Esophagus squamous epithelium (tissue), 5 donors: ENCODE measurements at places on chromosomes 11 and 22. TPM values are rescaled to one million over a fixed set of nuclear protein-coding genes. Genes with fewer than 3 reads are reported as not detected.

The LRRN4CL gene
- 0.27 TPM for total RNA-seq

The LIMK2 gene
- 126 TPM for total RNA-seq

The NXPE4 gene
- 0.15 TPM for total RNA-seq

The FAM76B gene
- 14.8 TPM for total RNA-seq

The NLRP10 gene
- not detected for total RNA-seq

The LUZP2 gene
- 0.38 TPM for total RNA-seq

The TNNT3 gene
- total RNA-seq = not detected

DNA sequence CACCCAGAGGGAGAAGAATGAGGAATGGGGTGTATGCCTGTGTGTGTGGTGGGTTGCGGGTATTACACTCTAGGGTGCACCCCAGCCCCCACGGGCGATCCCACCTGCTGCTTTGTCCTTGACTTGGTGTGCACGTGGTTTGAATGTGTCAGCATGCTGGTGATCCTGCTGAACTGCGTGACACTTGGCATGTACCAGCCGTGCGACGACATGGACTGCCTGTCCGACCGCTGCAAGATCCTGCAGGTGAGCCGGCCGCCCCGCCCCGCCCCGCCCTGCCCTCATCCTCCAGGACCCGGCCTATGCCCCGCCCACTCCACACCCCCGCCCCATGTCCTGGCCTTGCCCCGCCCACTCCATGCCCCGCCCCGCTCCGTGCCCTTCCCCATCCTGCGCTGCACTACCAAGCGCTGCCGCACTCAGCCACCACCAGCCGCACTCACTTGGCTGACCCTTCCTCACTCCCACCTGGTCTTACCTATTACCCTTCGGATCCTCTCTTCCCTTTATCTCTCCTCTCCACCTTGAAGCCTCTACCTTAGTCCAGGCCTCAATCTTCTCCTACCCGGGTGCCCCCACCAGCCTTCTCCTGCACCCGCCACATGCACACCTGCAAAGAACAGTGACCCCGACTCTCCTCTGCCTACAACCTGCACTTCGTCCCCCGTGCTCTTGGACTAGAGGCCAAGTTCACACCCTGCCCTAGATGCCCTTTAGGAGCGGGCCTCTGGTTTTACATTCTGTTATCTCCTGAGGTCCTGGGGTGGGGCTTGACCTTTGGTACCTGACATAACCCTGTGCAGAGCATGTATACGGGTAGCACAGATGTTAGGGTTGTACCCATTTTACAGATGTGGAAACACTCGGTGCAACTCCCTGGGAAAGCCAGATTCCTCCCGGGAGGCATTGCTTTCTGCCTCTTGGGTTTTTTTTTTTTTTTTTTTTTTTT lies 27.7 kb downstream of the CACNA1I start:
- no peak overlapping the region for H3K27ac ChIP-seq
- DNase-seq = no peak
- no peak overlapping the region for H3K4me3 ChIP-seq
- H3K4me1 ChIP-seq = peaks cover 13% of the 10 kb centered on the region
- H3K36me3 ChIP-seq = no peaks in the 10 kb centered on the region

DNA sequence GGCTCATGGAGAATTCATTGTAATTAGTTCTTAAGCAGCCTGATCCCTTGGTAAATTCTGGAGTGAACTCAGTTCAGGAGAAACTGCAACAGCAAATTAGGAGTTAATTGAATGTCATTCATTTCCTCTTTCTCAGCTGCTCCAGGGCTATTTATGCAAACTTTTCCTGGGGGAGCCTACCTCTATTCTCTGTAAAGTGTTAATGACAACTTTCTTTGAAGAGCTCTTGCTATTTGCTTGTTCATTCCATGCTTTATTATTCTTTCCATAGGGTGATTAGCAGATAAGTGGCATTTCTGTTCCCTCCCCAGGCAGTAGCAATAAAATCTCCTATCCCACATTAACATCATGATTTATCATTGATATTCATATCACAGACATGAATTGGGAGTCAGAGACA lies 267.6 kb upstream of the DDI1 start:
- H3K27ac ChIP-seq = no peak overlapping the region
- no peaks in the 10 kb centered on the region for H3K27me3 ChIP-seq
- no peak for DNase-seq
- no peaks in the 10 kb centered on the region for H3K4me1 ChIP-seq
- no peak overlapping the region for H3K4me3 ChIP-seq
- H3K36me3 ChIP-seq = no peaks in the 10 kb centered on the region

DNA sequence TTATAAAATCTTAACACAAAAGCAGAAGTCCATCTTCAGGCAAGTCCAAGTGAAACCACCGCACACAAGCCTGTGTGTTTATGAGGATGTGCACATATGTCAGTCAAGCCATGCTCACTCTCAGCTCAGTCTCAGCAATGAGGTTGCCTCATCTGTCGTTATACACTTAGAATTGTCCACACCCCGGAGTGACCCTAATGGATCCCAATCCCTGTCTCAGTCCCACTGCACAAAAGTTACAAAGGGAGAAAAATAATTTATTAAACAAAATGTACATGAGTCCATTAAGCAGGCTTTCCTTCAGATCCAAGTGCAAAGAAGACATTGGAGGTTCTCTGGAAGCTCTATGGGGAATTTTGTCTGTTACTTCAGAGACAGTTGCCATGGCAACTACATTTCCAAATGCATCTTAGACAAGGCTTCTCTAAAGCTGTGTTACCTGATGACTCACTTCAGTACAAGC lies 24.4 kb downstream of the OR8B12 start:
- H3K27ac ChIP-seq = no peak overlapping the region
- DNase-seq = no peak
- no peaks in the 10 kb centered on the region for H3K36me3 ChIP-seq
- no peak overlapping the region for H3K4me3 ChIP-seq
- no peaks in the 10 kb centered on the region for H3K4me1 ChIP-seq
- H3K27me3 ChIP-seq = no peaks in the 10 kb centered on the region

- no peaks in the 10 kb centered on the region for H3K36me3 ChIP-seq
- no peak overlapping the region for H3K27ac ChIP-seq
- H3K27me3 ChIP-seq = no peaks in the 10 kb centered on the region
- H3K4me3 ChIP-seq = no peak overlapping the region
- H3K4me1 ChIP-seq = no peaks in the 10 kb centered on the region
- no peak for DNase-seq
Measured at GRCh38 chr11:70517203-70517602, 118.9 kb downstream of the CTTN start.

- no peaks in the 10 kb centered on the region for H3K36me3 ChIP-seq
- no peaks in the 10 kb centered on the region for H3K27me3 ChIP-seq
- no peak for DNase-seq
- H3K27ac ChIP-seq = no peak overlapping the region
Measured at GRCh38 chr11:99565333-99565732, 544.6 kb downstream of the CNTN5 start.

DNA sequence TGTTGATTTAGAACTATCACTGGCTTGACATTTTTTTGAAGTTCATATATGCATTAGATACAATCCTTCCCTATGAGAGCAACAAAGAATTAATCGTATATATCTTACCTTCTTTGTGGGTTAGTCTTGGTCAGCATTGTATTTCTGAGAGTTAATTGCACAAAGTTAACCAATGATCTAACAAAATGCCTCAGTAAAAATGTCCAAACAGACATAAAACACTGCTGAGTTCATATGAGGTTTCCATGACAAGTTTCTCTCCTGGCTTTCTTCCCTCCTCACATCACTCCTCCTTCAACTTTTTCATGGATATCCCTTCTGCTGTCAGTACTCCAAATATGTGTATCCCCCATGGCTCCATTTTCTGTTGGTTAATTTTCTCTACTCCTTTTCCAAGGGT lies 9.0 kb downstream of the MAP6 start:
- H3K27ac ChIP-seq = no peak overlapping the region
- no peaks in the 10 kb centered on the region for H3K36me3 ChIP-seq
- no peak for DNase-seq
- no peaks in the 10 kb centered on the region for H3K4me1 ChIP-seq
- H3K27me3 ChIP-seq = peaks cover 22% of the 10 kb centered on the region

DNA sequence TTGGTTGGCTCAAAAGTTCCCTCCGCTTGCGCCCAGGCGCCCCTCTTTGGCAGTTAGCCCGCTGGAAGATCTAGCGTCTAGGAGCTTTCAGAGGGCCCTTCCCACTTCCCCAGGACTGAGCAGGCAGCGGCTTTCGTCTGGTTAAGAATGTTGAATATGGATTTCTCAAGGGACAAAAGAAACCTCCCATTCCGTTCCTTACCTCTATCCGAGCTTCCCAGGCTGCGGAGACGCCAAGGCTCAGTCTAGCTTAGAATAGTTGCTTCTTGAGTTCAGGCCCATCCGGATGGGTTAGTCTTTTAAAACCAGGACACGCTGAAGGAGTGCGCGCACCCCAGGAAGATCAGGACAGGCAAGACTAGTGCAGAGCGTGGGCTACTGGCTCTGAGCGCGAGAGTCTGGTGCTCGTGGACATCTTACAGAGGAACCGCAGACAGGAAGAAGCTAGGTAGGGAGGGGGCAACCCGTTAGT lies 1.6 kb downstream of the NELL1 start:
- H3K36me3 ChIP-seq = no peaks in the 10 kb centered on the region
- H3K27me3 ChIP-seq = peaks cover 12% of the 10 kb centered on the region
- H3K4me1 ChIP-seq = peaks cover 12% of the 10 kb centered on the region
- H3K27ac ChIP-seq = no peak overlapping the region
- no peak for DNase-seq
